ENCODE measurements at places on chromosomes 12 and 14.

GRCh38 chr12:25972783-25973182, 14.3 kb downstream of the RASSF8 start:
- DNase-seq, result no peak

DNA sequence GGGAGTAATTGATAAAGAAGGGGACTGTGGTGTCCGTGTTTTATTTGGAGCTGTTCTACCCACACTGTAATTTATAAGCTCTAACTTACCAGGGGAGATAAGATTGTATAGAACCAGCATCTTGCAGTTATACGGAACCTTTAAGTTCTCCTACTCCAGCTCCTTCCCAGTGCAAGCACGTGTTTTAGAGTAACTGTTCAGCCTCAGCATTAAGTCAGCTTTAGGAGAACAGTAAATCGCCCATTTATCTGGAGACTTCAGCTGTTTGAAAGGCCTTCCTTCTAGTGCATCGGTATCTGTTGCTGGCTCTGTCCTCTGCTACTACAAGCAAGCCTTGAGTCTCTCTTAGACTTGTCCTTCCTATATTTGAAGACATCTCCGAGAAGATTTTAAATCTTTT, 95.6 kb downstream of the ETV6 start:
- DNase-seq, result no peak

- DNase-seq, result no peak
Observed at GRCh38 chr14:90808759-90809529, 7.3 kb downstream of the TTC7B start.

- peak; percentile 18 for DNase-seq
Observed at GRCh38 chr12:32108787-32109186, 2.1 kb downstream of the BICD1 start.

DNA sequence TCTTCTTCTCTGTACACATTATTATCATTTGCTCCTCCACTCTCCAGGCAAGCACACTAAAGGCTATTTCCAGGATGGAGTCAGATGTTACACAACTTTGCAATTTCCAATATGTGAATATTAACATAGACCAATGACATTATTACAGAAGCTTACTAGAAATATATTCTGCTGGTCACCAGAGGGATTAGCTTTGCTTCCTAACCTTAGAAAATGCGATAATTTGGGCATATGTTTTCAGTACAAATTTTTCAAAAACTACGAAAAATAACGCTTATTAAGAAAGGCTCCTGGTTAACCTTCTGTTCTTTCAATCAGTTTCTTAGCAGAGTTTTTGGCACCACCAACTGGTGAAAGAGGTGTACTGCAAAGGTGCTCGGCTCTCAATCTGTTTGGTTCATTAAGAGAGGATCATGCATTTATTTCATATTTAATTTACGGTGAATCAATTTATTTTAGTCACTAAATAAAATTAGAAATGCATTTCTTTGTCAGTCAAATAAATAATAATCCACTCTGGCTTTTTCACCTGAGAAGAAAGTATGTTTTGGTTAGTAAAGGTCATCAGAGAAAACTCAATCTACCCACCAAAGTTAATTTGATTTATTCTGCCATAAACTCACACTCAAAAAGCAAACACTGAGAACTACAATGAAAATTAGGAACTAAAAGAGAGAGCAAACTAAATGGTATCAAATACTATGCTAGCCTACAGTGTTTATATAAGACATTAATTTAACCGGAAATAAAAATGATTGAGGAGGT, 39.2 kb downstream of the EFCAB11 start:
- peak; percentile 76 for DNase-seq

Data from NCI-H82 (cell line).